ENCODE measurements at places on chromosomes 5 and 9.

DNA sequence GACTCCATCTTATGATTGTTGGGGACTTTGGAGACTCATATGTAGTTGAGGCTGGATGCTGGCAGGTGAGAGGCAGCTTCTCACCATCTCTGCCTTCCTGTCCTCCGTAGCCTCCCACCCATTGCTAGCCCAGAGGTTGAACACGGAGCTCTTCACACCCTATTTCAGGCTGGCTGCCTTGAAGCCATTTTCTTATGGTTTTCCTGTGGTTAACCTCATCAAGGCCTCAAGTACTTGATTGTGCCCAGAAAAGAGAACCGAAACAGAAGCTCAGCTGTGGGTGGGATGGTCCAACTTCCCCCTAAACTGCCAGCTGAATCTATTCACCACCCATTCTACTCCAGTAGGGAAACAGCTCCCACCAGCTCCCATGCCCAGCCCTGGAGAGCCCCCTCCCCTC, 102.9 kb downstream of the LIFR start:
- DNase-seq, result peak; percentile 10

- no peak for DNase-seq
Observed at GRCh38 chr5:168699002-168699401, 119.8 kb upstream of the PANK3 start.

DNA sequence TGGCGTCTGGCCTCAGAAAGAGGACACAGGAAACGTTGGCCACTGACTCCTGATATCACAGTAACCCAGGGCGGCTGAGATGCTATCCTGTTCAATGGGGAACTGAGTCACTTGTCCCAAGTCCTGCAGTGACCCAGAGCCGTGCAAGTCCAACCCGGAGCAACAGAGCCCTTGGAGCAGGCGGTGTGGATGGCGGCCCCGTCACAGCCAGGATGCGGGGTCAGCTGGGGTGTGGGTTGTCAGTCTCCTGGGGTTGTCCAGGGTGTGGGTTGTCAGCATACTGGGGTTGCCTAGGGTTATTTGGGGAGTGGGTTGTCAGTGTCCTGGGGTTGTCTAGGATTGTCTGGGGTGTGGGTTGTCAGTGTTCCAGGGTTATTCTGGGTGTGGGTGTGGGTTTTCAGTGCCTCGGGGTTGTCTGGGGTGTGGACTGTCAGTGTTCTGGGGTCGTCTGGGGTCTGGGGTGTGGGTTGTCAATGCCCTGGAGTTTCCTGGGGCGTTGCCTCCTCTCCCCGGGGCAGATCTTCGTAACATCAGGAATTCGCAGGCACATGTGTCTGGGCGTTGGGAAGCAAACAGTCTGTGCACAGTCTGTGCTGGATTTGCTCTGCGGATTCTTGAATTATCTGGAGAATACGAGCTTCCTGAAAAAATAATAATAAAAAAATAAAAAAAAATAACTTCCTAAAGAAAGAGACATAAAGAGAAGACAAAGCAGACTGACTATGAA, 257.5 kb downstream of the PARP8 start:
- no peak for DNase-seq

- no peak for DNase-seq
Observed at GRCh38 chr9:131271506-131271931, 4.8 kb downstream of the FAM78A start.

GRCh38 chr5:167916261-167916691, 375.2 kb upstream of the WWC1 start:
- no peak for DNase-seq

DNA sequence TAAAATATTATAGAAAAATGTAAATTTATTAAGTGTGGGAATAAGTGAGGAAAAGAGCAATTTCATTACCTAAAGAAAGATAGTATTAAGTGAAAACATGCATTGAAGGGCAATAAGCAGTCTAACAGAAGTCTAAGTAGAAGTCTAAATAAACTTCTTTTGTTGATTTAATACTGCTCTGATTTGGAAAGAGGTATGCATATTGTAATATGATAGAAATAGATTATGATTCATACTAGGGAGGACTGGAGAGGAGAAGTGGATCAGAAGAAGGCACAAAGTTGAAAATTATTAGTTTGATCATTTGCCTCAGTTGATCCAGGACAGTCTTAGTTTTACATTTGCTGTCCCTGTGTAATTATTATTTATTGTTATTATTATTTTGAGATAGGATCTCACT, 6.6 kb upstream of the ERBIN start:
- DNase-seq, result no peak

DNA sequence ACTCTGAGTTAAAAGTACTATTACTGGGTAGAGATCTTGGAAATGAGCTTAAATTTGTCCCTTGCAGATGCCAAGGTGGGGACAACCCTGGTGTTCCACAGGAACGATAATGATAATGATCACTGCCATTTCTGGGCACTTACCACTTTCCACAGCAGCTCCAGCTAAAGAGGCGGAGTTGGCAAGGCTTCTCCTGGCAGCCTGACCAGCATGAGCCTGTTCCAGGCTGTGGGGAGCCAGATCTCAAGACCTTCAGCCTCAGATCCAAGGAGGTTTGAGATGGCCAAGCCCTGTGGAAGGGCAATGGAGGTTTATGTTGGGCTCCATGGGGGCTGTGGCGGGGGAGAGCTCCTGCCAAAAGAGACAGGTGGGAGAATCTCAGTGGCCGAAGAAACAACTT, 244.9 kb upstream of the MVB12B start:
- DNase-seq, result no peak

DNA sequence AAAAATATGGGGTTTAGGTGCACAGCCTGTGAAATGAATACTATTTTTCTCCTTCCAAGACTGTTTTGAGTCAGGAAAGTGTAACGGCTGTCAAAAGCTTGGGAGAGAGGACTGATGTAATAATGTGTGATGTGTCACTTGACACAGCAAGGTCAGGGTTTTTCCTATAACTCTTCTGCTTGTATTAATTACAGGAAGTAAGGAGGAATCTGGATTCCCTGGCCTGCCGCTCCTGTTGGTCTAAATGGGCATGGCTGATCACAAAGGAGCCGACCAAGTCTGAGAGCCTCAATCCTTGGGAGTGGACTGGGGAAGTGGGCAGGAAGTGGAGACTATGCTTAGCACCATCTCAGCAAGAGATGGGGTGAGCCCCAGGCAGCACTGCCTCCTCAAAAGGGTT, 16.7 kb upstream of the SLC28A3 start:
- no peak for DNase-seq

DNA sequence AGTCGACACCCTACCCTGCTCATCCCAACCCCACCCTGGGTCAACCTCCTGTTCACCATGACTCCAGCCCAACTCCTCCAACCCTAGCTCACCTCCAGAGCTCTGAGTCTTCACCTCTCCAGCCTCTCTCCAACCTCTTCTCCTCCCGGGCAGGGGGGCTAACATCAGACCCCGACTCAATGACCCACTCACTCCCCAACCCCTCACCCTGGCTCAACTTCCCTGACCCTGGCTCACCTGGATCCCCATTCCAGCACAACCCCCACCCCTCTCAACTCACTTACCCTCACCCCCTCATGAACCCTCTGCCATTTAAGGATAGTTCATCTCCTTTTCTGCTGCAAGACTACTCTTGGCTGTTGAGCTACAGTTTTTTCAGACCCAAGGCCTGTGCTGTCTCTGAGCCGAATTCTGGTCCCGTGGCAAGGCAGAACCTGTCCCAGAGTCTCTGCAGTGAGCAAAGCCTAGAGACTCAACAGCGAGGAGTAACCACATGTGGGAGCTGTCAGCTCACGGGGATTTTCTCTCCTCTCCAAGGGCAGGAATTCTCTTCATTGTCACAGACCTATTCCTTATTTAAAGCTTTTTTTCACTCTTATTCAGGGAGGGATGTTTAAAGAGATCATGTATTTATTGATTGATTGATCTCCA, 29.8 kb downstream of the ANKRD33B start:
- DNase-seq, result no peak

DNA sequence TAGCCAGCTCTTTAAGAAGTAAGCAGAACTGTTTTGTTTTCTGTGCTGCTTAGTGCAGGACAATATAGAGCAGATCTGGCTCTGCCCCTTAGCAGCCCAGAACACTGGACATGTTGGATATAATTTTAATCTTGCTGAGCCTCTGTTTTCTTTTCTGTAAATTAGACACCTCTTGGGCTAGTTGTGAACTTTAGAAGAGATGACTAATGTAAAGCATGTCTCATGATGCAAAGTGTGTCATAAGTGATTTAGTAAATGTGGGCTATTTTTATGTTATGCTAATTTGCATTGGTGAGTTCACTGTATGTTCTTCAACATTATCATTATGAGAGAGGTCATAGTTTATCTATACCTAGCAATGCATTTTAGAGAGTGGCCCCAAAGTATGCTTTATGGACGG, 156.1 kb upstream of the ADAMTSL1 start:
- no peak for DNase-seq

GRCh38 chr5:69078921-69079540, 14.8 kb upstream of the SLC30A5 start:
- DNase-seq, result no peak

- no peak for DNase-seq
Observed at GRCh38 chr5:40669606-40670390, 9.9 kb upstream of the PTGER4 start.

GRCh38 chr5:9505225-9505624, 40.6 kb downstream of the SEMA5A start:
- no peak for DNase-seq

DNA sequence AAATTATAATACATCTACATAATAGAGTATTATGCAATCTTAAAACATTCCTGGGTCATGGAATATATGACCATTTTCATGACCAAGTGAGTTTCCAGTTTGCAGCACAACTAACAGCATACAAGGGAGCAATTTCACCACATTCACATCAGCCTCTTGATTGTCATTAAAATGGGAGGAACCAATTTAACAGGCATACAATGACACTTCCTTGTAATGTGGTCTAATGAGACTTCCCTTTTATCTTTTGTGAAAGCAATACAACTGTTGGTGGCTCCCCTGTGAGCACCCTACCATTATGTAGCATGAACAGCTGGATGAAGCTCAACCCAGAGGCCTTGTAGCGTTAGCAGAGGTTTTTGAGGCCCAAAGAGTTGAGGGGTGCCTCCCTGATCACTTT, 13.6 kb upstream of the TMOD1 start:
- DNase-seq, result no peak

DNA sequence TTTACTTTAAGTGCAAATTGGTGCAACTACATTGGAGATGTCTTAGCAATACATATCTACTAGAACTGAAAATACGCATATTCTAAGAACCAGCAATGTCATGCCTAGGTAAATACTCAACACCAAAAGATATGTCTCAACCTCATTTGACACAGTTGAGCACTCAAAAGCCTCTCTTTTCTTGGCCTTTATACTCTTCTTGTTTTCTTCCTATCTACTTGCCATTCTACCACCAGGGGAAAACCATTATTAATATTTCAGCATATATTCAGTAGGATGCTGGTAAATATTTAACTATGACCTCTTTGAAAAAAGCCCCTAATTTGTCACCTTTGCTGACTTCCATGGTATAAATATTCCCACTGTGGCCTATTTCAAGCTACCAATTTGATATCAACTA, 443.8 kb downstream of the LRRC70 start:
- no peak for DNase-seq
